ENCODE measurements at places on chromosomes 5 and 9.

DNA sequence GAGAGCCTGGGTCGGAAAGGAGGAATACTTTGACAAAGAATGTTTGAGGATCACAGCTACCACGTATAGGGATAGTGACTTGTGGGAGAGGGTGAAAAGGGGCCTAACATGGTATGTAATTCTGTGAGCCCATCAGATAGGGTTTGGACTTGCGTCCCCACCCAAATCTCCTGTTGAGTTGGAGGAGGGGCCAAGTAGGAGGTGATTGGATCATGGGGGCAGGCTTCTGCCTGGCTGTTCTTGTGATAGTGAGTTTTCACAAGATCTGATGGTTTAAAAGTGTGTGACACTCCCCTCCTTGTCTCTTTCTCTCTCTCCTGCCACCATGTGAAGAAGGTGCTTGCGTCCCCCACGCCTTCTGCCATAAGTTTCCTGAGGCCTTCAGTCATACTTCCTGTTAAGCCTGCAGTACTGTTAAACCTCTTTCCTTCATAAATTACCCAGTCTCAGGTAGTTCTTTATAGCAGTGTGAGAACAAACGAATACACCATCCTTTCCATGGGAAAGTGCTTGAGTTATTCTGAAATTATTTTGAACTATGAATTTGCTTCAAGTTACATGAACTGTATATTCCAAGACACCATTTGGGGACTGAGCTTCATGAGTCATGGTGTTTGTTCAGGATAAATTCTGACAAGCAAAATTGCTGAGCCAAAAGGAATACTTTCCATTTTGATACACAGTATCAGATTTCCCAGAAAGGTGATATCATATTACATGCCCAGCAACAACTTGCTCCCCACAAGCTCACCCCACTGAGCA, 68.8 kb upstream of the SSBP2 start:
- peak; percentile 22 for DNase-seq

GRCh38 chr5:148374690-148375360, 8.9 kb upstream of the FBXO38 start:
- peak; percentile 51 for DNase-seq

- DNase-seq = peak; percentile 42
Observed at GRCh38 chr9:117073539-117074341, 341.1 kb downstream of the ASTN2 start.

DNA sequence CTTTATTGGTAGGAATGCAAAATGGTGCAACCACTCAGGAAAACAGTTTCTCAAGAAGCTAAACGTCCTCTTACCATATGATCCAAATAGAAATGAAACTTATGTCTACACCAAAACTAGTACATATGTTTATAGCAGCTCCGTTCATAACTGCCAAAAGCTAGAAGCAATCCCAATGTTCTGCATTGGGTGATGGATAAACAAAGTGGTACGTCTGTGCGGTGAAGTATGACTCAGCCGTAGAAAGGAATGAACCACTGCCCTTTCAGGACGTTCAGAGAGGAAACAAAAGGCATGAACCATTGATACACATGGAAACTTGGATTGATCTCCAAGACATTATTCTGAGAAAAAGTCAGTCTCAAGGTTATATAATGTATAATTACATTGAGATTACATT, 27.6 kb downstream of the HNRNPH1 start:
- DNase-seq = no peak

GRCh38 chr5:152501294-152501693, 96.2 kb upstream of the NMUR2 start:
- no peak for DNase-seq

DNA sequence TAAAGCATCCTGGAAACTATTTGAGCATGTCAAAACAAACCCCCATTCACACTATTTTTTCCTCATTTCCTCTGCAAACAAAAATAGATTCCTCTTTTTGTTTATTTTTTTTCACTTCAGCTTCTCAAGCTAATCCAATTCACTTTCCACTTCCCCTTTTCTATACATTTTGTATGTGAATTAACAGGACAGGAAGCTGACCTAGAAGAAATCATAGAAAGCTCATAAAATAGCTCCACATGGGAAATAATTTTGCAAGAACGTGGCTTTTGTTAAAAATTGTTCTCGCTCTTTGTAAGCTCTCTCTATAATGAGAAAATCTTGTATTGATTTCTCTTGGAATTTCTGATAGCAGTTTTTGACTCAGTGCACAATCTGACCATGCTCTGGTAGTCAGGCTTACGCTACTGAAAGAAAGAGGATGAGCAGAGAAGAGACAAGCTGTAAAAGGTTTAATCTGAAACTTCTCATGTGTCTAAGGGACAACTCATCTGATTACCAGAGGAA, 215.8 kb downstream of the ADAMTS12 start:
- no peak for DNase-seq

- DNase-seq = no peak
Observed at GRCh38 chr5:125798307-125798706, 624.9 kb upstream of the GRAMD2B start.

DNA sequence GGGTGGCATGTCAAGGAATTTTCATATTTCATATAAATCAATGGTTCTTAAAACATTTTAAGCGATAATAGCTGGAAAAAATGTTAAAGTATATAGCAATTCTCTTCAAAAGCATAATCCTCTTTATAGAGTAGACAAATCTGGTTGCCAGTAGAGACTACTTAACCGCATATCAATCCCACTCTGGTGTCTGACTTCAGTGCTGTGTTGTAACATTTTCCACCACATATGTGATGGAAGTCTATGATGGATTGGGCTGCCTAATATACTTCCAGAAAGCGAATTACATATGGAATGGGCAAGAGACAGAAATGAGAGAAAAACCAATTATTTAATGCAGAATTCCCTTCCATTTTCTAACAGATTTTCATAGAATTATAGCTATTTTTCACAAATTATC, 54.3 kb downstream of the FBN2 start:
- no peak for DNase-seq
